NCI-H774 (cell line): ENCODE measurements at places on chromosomes 12 and 14.

DNA sequence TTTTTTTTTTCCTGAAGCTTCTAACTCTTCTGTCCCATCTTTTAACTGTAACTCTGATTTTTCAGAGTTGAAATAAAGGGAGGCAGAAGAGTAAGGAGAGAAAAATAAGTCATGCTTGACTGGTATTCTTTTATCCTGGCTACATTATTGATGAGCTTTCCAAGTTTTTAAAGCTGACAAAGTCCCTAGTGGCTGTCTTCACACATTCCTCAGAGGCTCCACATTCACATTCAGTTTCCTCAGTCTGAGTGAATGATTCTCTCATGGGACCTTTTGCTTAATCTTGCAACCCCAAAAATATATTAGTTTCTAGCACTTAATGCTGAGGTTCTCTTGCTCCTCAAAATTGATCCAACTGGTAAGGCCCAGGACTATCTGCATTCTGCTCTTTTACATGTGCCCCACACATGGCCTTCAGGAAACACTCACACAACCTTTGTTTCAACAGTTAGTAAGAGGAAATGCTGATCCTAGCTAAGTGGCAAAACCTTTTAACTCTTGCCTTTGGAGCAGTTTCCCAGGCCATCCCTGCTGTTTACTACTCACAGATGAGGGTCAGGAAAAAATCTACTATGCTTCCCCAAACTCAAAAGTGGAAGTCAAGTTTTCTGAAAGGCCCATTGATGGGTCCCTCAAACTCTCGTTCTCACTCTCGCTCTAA lies 61.7 kb upstream of the SLC6A15 start:
- DNase-seq, result no peak

DNA sequence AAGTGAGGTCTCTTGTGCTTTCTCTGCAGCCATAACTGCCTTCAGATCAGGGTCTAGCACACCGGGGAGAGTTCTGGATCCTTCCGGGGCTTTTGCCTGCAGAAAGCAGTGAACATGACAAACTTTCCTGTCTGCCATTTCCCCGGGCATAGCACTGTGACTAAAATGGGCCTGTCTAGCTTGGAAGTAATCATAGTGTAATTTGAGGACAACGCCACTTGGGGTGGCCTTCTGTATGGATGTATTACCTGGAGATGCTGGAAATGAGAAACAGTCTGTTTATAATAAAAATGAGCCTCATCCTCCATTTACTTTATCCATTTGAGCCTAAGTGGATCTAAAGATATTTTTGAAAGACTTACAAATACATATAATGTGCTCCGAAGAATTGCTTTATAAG lies 453.7 kb downstream of the VRK1 start:
- DNase-seq, result no peak

DNA sequence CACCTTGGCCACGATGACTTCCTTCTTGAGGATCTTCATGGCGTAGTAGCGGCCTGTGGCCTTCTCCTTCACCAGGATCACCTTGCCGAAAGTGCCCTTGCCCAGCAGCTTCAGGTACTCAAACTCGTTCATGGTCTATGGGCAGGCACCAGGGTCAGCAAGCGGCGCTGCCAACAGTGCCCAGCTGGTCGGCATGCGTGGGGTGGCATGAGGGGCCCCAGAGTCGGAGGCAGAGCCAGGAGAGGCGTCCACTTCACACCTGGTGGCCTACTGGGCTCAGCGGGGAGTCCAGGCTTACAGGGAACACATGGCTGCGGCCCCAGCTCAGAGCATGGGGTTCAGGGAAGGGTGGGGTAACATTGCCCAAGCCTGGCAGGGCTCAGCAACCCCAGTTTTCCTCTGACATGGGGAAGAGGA lies 20.5 kb downstream of the AKT1 start:
- no peak for DNase-seq

DNA sequence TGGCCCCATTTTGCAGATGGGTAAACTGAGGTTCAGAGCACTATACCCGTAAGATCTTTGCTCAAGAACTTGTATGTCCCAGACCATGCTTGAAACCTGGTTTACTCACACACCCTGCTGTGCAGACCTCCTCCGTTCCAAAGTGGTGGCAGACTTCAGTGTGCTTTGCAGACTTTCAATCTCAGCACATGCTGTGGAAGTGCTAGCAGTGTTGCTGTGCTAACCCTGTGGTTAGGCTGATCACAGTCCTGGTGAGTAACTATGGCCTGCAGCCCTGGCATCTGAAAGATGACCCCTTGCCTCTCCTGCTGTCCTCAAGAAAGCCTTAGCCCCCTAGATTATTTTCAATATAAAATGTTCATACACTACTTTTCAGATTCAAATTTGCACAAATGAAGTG lies 450.6 kb downstream of the DPF3 start:
- no peak for DNase-seq

GRCh38 chr12:97938031-97938430 lies 475.4 kb downstream of the RMST start:
- DNase-seq, result no peak

GRCh38 chr12:23950210-23950774 lies 822 bp upstream of the SOX5 start:
- DNase-seq, result peak; percentile 55

DNA sequence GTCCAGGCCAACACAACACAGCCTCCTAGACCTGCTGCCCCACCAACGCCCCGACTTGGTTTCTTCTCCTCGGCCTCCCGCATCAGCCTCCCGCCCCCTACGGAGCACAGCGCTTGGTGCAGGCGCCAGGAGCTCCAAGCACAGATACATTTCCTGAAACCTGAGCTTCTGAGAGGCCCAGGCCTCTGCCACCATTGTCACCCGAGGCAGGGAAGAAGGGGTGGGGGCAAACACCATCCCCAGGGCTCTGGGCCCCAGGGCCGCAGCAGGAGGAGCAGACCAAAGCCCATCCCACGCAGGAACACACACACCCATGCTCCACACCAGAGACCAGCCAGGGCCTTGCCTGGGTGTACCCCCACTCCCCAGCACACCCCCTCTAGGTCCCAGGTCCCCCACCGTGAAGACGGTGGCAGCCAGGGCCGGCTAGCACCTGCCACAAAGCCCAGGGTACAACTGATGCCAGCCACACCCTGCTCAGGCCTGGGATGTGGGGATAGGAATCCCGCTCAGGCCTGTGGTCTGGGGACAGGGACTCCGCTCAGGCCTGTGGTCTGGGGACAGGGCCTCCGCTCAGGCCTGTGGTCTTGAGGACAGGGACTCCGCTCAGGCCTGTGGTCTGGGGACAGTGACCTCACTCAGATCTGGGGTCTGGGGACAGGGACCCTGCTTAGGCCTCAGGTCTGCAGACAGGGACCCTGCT lies 5.4 kb downstream of the JAG2 start:
- DNase-seq, result no peak

GRCh38 chr14:21063479-21063878 lies 5.9 kb downstream of the RNASE8 start:
- DNase-seq, result no peak

GRCh38 chr14:32738206-32738871 lies 200.3 kb upstream of the NPAS3 start:
- DNase-seq, result no peak

- DNase-seq, result no peak
Measured at GRCh38 chr12:78167510-78167909, 336.8 kb downstream of the NAV3 start.

DNA sequence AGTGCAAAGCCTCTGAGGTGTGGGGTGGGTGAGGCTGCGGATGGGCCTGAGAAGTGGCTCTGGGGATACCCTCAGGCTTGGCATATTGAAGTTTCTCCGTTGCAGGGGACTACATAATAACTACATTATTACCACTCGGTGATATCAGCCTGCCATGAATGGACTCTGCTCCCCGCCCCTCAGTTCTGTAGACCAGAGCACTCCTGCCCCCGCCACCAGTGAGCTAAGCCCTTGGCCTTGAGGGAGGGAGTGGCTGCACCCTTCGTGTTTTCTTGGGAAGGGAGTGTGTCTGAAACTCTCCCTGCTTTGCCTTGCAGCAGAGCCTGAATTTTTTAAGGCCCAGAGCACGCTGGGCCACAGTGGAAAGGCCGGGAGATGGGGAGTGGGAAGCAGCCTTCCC lies 1.7 kb downstream of the ORAI1 start:
- DNase-seq, result no peak

- DNase-seq, result no peak
Measured at GRCh38 chr12:48965298-48965838, 6.2 kb downstream of the WNT10B start.

- DNase-seq, result no peak
Measured at GRCh38 chr12:108214486-108214885, 85.4 kb downstream of the WSCD2 start.

- peak; percentile 64 for DNase-seq
Measured at GRCh38 chr12:32947206-32948067, 50.9 kb upstream of the PKP2 start.
